CD4-positive, alpha-beta memory T cell (primary cell): ENCODE measurements at places on chromosomes 12 and 14. TPM values are rescaled to one million over a fixed set of nuclear protein-coding genes. Genes with fewer than 3 reads are reported as not detected.

The CCDC38 gene
- 1.0 TPM for total RNA-seq

The DACT1 gene
- total RNA-seq, result 1.8 TPM

The ASPG gene
- not detected for total RNA-seq

The JPH4 gene
- not detected for total RNA-seq

The ATL1 gene
- total RNA-seq, result 0.64 TPM

The BIN2 gene
- total RNA-seq, result 215 TPM

GRCh38 chr12:85725991-85726390 lies 110.2 kb downstream of the RASSF9 start:
- no peaks in the 10 kb centered on the region for H3K36me3 ChIP-seq
- H3K27me3 ChIP-seq, result no peaks in the 10 kb centered on the region
- no peak for DNase-seq
- H3K4me3 ChIP-seq, result no peak overlapping the region
- no peak overlapping the region for H3K27ac ChIP-seq

GRCh38 chr12:3292677-3293412 lies 198.2 kb upstream of the PRMT8 start:
- no peak for DNase-seq
- no peaks in the 10 kb centered on the region for H3K27me3 ChIP-seq
- H3K4me1 ChIP-seq, result no peaks in the 10 kb centered on the region

DNA sequence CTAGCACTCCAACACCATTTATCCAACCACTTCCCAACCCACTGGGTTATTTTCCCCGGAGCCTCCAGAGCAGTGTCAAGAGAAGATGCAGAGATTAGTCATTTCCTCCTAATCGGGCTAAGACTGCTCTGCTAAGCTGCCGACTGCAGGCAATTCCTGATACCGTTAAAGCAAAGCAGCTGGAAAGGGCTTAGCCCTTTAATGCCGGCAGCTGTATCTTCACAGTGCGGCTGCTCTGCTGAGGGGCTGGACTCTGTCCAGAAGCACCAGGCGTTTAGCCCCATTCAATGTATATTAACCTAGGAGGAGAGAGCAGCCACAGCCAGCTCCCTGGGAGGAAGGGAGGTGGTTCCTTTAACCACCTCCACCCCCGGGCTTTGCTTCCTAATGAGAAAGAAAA lies 11.1 kb downstream of the AQP6 start:
- H3K4me1 ChIP-seq, result no peaks in the 10 kb centered on the region
- H3K4me3 ChIP-seq, result no peak overlapping the region
- no peaks in the 10 kb centered on the region for H3K36me3 ChIP-seq
- H3K27ac ChIP-seq, result no peak overlapping the region
- no peak for DNase-seq
- H3K27me3 ChIP-seq, result no peaks in the 10 kb centered on the region

DNA sequence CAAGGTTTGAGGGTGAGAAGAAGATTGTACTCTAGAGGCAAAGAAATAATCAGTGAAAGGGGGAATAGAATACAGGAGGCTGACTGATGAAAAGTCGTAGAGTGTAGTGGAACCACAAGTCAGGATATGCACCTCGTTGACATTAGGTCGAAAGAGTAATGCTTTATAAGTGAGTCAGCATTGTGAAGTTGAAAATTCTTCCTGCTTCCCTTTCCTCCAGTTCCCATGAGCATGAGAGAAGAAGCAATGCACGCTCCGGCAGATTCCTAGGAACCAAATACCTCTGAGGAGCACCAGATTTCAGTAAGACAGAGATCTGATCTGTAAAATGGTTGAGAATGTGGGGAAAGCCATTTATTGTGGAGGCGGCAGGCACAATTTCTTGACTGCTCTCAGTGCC lies 16.5 kb downstream of the CCER1 start:
- H3K4me3 ChIP-seq, result no peak overlapping the region
- no peak overlapping the region for H3K27ac ChIP-seq
- DNase-seq, result no peak
- no peaks in the 10 kb centered on the region for H3K36me3 ChIP-seq

DNA sequence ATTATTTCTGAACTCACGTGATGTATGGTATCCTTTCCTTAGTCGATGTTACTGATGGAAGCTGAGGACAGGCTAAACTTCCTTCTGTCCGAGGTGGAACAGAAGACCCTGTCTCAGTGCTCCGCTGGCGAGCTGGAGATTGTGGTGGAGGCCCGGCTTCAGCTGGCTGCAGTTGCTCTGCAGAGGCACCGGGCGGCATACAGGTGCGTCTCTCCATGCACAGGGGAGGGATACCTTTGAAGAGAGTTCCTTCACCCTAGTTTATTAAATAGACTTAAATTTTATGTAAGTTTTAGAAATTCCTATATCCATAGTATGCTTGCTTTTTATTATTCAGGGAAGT lies 186.7 kb upstream of the NEDD1 start:
- H3K4me3 ChIP-seq, result peak overlapping the region; percentile 79
- H3K27ac ChIP-seq, result peak overlapping the region; percentile 63
- no peaks in the 10 kb centered on the region for H3K36me3 ChIP-seq
- peaks cover 12% of the 10 kb centered on the region for H3K4me1 ChIP-seq

DNA sequence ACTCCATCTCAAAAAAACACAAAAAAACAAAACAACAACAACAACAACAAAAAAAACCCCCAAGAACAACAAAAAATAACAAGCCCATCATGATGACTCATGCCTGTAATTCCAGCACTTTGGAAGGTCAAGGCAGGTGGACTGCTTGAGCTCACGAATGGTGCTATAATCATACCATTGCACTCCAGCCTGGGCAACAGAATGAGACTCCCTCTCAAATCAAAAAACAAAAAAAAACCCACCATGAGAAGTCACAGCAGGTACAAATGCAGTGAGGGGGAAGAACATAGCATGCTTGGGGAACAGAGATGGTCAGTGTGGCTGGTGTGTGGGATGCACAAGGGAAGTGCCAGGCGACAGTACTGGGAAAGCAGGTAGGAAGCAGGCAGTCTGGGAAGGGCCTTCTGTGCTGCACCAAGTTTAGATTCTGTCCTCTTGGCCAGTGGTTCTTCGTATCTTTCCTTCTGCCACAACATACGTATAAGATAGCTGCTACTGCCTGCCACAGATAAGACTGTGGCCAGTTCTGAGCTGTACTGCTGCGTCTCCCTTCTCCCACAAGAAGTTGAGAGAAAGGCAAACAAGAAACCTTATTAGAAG lies 28.0 kb downstream of the ATG14 start:
- H3K4me1 ChIP-seq, result peaks cover 19% of the 10 kb centered on the region
- H3K4me3 ChIP-seq, result no peak overlapping the region
- no peak for DNase-seq
- peaks cover 16% of the 10 kb centered on the region for H3K36me3 ChIP-seq
- no peak overlapping the region for H3K27ac ChIP-seq

DNA sequence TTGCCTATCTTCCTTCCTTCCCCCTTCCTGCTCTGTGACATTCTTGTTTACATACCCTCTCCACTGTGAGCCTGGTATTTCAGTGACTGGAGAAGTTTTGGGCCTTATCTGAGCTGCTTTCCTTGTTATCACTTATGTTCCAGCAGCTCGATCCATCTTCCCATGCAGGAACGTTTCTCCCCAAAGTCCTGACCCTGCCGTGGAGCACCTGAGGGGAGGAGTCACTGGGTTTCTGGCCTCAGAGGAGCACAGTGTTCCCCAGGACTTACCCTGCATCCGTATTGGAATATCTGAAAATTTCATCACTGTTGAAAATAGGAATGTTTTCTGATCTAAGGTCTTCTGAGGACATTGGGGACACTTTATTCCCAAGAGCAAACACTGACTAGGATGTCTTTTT lies 141.8 kb downstream of the CACNA1C start:
- no peaks in the 10 kb centered on the region for H3K4me1 ChIP-seq
- H3K36me3 ChIP-seq, result no peaks in the 10 kb centered on the region
- H3K4me3 ChIP-seq, result no peak overlapping the region

DNA sequence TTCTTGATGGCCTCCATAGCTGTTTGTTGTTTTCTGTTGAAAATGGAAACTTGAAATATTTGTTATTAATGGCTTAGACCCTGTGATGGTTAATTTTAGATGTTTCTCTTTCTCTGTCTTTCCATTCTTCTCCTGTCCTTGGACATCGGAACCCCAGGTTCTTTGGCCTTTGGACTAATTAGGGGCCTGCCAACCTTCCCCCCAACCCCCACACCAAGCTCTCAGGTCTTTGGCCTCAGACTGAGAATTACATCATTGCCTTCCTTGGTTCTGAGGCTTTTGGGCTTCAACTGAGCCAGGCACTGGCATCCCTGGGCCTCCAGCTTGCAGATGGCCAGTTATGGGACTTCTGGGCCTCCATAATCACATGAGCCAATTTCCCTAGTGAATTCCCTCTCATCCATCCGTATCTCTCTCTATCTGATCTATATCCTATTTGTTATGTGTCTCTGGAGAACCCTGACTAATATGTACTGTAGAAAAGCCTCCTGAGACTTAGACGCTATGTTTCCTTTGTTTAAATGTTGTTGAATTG lies 71.6 kb downstream of the FGD4 start:
- H3K36me3 ChIP-seq, result no peaks in the 10 kb centered on the region
- no peak overlapping the region for H3K27ac ChIP-seq
- DNase-seq, result no peak
- no peak overlapping the region for H3K4me3 ChIP-seq
- H3K4me1 ChIP-seq, result no peaks in the 10 kb centered on the region

DNA sequence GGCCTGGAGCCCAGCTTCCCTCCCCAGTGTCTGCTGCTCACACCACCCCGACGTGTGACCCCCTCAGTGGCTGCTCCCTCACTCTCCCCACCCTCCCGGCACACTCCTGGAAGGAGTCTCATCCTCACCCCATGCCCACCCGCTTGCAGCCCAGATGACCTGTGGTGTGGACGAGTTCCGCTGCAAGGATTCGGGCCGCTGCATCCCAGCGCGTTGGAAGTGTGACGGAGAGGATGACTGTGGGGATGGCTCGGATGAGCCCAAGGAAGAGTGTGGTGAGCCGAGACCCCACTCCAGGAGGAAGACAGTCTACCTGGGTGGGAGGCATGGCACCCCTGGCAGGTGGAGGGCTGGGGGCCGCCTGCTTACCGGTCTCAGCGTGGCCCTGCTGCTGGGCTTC lies 15.0 kb upstream of the NXPH4 start:
- H3K4me3 ChIP-seq, result no peak overlapping the region
- no peaks in the 10 kb centered on the region for H3K27me3 ChIP-seq
- H3K36me3 ChIP-seq, result no peaks in the 10 kb centered on the region
- H3K27ac ChIP-seq, result no peak overlapping the region
- DNase-seq, result no peak

- H3K27ac ChIP-seq, result no peak overlapping the region
- no peak overlapping the region for H3K4me3 ChIP-seq
- no peaks in the 10 kb centered on the region for H3K27me3 ChIP-seq
- peaks cover 100% of the 10 kb centered on the region for H3K4me1 ChIP-seq
- H3K36me3 ChIP-seq, result peaks cover 72% of the 10 kb centered on the region
Measured at GRCh38 chr14:101833045-101833444, 71.5 kb downstream of the PPP2R5C start.

DNA sequence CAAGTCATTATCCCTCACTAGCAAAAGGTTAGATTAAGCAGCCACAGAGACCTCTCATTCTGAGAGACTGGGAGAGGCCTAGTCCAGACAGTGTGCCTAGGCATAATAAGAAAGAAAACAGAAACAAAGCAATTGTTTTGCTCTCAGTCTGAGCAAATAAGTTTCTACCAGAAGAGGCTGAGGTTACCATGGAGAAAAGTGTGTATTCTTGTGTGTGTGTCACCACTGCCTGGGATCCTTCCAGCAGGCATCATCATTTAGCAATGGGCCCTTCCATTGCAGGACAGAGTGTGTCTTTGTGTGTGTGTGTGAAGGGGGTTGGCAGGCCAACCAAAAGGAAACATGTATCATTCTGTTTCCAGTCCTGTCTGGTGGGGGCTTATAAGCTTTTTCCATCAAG lies 3.7 kb downstream of the EFS start:
- no peak overlapping the region for H3K4me3 ChIP-seq
- no peaks in the 10 kb centered on the region for H3K4me1 ChIP-seq
- peaks cover 6% of the 10 kb centered on the region for H3K27me3 ChIP-seq

GRCh38 chr12:76643438-76643837 lies 83.9 kb upstream of the OSBPL8 start:
- H3K36me3 ChIP-seq, result no peaks in the 10 kb centered on the region
- no peaks in the 10 kb centered on the region for H3K27me3 ChIP-seq
- no peak overlapping the region for H3K4me3 ChIP-seq
- no peaks in the 10 kb centered on the region for H3K4me1 ChIP-seq
- no peak for DNase-seq

DNA sequence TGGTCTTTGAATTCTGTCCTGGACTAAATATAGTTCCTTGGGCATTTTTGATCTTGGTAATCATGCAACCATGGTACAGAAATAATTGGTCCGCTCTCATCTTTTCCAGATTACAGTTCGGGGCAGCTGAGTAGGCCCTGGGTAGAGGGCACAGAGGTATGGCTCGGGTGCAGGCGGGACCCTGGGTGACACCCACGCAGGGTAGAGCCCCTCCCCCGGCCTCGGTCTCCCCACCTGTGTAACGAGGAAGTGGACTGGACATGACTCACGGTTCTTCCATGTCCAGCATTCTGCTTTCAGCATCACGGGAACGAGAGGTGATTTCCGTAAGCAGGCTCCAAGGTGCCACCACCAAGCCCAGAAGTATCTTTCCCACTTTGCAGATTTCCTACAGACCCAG lies 91.0 kb upstream of the DIO3 start:
- no peaks in the 10 kb centered on the region for H3K36me3 ChIP-seq
- no peak for DNase-seq
- H3K4me1 ChIP-seq, result no peaks in the 10 kb centered on the region
- no peaks in the 10 kb centered on the region for H3K27me3 ChIP-seq

GRCh38 chr14:65351493-65352194 lies 60.9 kb upstream of the FUT8 start:
- no peaks in the 10 kb centered on the region for H3K27me3 ChIP-seq
- H3K27ac ChIP-seq, result no peak overlapping the region
- DNase-seq, result no peak
- H3K4me3 ChIP-seq, result no peak overlapping the region
- no peaks in the 10 kb centered on the region for H3K36me3 ChIP-seq

DNA sequence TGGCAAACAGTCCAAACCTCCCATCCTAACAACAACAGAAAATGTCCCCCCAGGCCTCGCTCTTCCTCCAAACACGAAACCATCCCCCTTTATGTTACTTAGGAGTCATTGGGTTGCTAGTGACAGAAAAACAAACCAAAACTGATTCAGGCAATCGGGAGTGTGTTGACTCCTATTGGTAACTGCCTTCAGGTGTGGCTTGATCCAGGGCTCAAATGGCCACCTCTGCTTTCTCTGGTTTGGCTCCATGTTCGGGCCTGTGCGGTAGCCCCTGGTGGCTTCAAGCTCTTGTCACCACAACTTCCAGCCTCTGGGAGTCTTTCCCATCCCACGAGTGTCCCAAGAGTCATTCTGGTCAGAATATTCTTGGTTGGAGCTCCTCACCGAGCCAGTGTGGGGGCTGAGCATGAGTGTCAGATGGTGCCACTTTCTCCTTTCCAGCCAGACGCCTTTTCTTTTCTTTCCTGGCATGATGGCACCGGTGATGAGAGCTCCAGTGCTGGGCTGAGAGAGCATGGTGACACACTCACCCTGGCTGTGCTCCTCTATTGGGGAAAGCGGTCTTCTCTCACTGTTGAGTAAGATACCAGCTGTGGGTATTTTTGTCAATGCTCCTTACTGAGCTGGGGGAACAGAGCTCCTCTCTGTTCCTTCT lies 38.6 kb downstream of the NOC4L start:
- H3K4me1 ChIP-seq, result peaks cover 44% of the 10 kb centered on the region
- H3K4me3 ChIP-seq, result no peak overlapping the region
- no peaks in the 10 kb centered on the region for H3K27me3 ChIP-seq
- no peak overlapping the region for H3K27ac ChIP-seq
- no peaks in the 10 kb centered on the region for H3K36me3 ChIP-seq
